ENCODE measurements at places on chromosomes 4 and X. TPM values are rescaled to one million over a fixed set of nuclear protein-coding genes. Genes with fewer than 3 reads are reported as not detected.

DNA sequence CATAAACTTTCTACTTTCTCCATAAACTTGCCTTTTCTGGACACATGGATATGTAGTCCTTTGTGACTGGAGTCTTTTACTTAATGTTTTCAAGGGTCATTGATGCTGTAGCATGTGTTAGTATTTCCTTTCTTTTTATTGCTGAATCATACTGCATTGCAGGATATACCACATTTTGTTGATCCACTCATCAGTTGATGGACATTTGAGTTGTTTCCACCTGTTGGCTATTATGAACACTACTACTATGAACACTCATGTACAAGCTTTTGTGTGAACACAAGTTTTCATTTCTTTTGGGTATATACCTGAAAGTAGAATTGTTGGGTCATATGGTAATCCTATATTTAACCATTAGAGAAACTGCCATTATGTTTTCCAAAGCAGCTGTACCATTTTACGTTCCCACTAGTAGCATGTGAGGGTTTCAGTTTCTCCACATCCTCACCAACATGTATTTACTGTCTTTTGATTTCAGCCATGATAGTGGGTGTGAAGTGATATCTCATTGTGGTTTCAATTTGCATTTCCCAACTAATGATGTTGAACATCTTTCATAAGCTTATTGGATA lies 26.3 kb upstream of the GPM6B start:
- peak; percentile 26 for ATAC-seq

DNA sequence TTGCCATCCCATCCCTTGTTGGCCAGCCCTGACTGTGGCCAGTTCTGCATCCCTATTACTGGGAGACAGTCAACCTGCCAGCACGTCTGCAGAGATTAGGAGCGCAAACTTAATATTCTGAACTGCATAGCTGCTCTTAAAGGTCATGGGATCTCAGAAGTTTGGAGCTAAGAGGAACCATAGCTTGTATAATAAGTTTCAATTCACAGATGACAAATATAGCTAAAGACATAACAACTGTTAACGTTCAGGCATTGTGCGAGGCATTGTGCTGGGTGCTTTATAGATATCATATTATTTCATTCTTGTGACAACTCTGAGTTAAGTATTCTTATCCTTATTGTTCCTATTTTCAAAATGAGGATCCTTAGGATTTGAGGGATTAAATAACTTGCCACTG lies 3.7 kb downstream of the SCARB2 start:
- no peak for ATAC-seq

DNA sequence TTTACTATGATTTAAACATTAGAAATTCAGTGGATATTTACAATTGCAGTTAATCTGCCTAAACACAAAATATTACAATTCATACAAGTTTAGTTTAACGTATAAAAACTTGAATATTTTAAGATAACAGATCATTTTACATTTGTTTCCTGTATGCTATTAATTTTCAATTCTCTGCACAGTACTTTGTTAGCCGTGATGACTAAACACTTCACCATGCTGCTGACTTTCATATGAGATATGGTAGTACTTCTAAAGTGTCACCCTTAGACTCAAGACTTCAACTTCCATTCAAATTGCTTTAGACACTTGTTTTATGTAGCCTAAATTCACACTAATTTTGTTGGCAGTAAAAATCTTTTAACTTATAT lies 1646.4 kb upstream of the ADGRL3 start:
- ATAC-seq: no peak

DNA sequence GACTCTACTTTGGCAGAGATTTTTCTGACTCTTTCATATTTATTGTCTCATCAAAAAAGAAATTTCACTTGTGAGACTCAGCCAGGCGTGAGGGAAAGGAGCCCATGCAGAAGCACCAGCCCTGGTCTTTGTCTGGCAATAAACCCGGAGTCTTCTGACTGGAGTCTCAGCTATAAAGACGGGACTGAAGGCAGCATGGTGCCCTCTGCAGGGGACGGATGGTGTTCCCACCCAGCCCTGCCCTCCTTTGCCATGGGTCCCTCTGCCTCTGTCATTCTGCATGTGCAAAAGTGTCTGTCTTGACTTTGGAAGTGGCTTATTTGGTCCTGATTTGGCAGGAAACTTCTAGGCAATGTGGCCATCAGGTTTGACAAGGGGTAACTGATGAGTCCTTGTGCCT lies 14.2 kb downstream of the ZNF185 start:
- ATAC-seq: no peak

- no peak for ATAC-seq
These were observed 504.0 kb downstream of the RAPGEF2 start for GRCh38 chr4:159606835-159607234.

DNA sequence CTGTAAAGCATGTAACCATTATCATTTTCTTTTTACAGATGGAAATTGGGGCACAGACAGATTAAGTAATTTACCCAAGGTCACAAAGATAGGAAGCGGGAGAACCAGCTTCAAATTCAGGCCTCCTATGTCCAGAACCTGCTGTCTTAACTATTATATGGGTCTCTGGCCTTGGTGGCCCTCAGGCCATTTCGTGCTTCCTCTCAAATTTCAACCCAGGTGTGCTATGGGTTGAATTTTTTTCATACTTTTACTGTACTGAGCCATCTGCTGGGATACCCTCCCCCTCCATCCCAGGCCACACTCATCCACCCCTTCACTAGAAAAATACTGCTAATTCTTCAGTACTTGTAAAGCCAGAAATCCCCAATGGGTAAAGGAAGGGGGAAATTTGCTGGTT lies 42.3 kb downstream of the KLF3 start:
- no peak for ATAC-seq

- ATAC-seq: no peak
These were observed 571.0 kb upstream of the KLHL4 start for GRCh38 chrX:86946569-86946968.

GRCh38 chrX:39813631-39814277 lies 284.0 kb downstream of the BCOR start:
- no peak for ATAC-seq

- peak; percentile 69 for ATAC-seq
These were observed 101.7 kb downstream of the GATB start for GRCh38 chr4:151658959-151659600.

RBM47 gene
- total RNA-seq: 0.22 TPM

MSX1 gene
- not detected for total RNA-seq

PF4V1 gene
- total RNA-seq: not detected

All from activated T-helper 17 cell treated with anti-CD3 and anti-CD28 coated beads, Interleukin-2, amount 50 U/mL, for 72 hours (primary cell).